NCI-H2171 (cell line): ENCODE measurements at places on chromosomes 16 and 17.
A peak's percentile ranks its signal among the peaks of the same experiment; 100 is the strongest.

- no peak for DNase-seq
These were observed 29.2 kb downstream of the TRPV3 start for GRCh38 chr17:3528403-3528851.

DNA sequence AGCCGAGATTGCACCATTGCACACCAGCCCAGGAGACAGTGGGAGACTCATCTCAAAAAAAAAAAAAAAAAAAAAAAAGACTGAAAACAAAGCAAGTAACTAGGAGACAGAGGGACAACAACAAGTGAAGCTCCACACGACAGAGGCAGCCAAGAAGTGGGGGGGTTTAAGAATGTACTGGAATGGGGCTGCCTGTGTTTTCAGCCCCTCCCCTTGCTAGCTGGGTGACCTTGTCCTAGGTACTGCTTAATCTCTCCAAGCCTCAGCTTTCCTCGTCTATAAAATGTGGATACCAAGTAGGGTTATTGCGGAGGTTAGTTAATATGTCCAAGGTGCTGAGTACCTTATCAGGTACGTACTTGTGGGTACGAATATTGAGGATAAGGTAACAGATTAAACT, 163.8 kb upstream of the CACNG5 start:
- no peak for DNase-seq

GRCh38 chr16:83901101-83901500, 2.2 kb downstream of the MLYCD start:
- DNase-seq = no peak

GRCh38 chr17:65261152-65261551, 124.0 kb downstream of the RGS9 start:
- no peak for DNase-seq

DNA sequence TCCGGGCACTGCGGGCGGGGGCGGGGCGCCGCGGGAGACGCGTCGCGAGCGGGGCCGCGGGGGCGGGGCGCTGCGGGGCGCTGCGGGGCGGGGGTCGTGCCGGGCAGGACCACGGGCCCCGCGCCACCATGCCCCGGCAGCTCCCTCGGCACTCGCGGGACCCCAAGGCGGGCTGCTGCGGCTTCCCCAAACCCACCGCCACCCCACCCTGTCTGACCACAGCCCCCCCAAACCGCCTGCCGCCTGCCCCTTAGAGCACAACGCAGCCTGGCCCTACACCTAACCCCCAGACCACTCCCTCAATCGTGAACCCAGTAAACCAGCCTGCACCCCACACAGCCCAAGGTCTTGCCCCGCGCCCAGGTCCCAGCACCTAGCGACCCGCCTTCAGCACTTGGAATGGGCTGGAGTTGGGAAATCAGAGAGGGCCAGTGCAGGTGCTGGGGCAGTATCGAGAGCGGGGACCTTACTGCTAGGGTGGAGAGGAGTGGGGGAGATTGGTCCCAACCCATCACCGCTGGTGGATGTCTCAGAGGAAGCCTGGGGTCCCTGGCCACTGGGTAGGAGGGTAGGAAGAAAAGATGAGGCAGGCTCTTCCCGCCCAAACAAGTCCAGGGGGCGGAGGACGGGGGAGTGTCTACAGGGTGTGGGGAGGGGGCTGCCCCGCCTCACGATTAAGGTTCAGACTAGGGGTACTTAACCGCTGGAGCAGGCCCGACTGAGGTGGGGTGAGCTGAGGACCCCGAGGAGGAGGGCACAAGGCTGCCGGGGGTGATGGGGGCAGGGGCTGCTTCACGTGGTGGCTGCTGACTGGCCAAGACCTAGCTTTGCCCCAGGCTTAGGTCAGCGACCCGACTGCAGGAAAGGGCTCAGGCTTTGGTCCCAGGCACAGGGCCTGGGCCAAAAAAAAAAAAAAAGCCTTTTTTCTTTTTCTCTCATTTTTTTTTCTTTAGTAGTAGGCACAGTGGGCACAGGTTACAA, 539 bp upstream of the VAMP2 start:
- DNase-seq = no peak

DNA sequence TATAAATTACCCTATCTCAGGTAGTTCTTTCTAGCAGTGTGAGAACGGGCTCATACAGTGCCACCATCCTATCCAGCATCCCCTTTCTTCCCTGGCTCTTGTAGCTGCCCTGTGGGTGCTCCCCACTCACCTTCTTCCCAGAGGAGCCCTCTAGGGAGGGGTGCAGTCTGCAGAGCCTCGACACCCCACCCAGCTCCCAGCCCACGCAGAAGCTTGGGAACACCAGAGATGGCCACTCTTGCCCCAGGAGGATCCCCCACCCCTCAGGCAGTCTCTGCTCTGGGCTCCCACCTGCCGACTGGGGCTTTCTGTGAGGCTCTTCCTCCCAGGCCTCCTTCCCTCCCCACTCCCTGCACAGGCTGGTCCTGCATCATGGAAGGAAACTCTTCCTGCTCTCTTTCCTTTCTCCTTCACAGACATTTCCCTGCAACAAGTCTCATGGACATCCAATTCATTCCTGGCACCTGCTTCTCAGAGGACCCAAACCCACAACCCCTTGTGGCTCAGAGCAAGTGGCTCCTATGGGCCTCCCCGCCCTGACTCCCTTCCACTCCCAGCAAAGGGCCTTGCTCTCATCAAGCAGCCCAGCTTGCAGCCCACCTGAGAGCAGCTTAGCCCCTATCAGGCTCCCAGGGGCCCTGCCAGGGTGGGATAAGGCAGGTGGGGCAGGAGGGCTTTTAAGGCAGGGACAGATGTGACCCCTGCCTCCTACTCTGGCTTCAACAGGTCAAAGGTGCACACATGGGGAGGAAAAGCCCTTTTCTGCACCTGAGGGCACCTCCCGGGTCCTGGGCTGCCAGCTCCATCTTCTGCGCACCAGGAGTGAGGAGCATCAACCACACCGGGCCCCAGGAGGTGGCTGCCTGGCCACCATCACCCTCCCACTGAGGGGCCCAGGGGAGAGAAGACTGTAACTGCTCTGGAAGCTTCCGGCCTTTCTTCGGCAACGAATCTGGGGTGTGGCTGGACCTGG, 263.8 kb upstream of the TNRC6C start:
- no peak for DNase-seq

DNA sequence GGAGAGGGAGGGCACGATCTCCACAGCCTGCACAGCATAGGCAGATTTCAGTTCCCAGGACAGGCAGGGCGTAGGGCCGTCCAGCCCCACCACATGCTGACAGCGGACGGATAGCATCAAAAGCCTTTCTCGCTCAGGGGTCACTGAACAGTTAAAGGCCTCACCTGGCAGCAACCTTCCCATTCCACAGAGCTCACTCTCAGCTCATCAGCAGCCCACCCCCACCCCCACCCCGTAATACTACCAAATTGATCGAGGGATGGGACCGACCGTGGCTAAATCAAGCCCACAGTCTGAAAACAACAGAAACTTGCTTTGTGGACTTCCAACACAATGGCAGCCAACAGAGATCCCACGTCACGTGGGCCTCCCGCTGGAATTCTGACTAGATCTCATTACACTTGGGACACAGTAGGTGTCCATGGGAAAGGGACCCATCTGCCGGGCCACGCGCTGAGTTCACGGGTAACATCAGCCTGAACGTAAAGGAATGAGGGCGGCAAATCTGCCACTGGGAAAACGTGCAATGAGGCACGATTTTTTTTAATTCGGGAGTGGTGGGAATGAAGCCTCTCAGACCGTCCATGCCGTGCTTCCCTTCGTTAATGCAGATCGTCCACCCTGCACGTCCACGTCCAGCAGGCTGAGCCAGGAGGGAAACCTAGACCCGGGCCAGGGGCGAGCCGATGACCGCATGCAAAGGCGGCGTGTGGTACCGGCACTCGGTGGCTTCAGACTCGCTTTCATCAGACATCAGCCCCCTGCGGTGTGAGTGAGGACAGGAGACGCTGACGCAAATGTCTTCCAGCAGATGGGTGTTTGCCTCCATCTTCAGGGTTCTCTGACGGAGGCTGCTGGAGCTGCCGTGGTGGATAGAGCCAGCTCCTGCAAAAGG, 92.1 kb downstream of the TBC1D16 start:
- DNase-seq = no peak

GRCh38 chr17:14755002-14755401, 454.1 kb downstream of the HS3ST3B1 start:
- DNase-seq = no peak

- no peak for DNase-seq
These were observed 5.2 kb downstream of the TMEM100 start for GRCh38 chr17:55717432-55717831.

GRCh38 chr16:84699147-84699711, 571 bp upstream of the USP10 start:
- no peak for DNase-seq

GRCh38 chr17:10295728-10296343, 77.0 kb downstream of the MYH13 start:
- DNase-seq = no peak

- DNase-seq = peak; percentile 38
These were observed 2.7 kb upstream of the HSD11B2 start for GRCh38 chr16:67428146-67428731.

GRCh38 chr16:81740169-81740568, 38.9 kb upstream of the PLCG2 start:
- DNase-seq = no peak

GRCh38 chr16:53503991-53504663, 1.1 kb upstream of the AKTIP start:
- DNase-seq = no peak

GRCh38 chr17:80380555-80381002, 34.4 kb upstream of the ENDOV start:
- DNase-seq = no peak

DNA sequence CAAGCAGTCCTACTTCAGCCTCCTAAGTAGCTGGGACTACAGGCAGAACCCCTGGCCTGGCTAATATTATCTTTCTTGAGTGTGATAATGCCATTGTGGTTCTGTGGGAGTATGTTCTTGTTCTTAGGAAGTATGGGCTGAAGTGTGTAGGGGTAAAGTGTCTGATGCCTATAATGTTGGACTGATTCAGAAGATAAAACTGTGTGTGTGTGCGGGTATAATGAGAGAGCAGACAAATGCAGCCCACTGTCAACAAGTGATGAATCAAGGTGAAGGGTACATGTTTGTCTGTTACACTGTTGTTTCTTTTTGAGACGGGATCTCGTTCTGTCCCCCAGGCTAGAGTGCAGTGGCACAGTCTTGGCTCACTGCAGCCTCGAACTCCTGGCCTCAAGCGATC, 127.5 kb downstream of the CLEC16A start:
- no peak for DNase-seq

GRCh38 chr16:15609286-15609649, 33.7 kb downstream of the MARF1 start:
- no peak for DNase-seq

- no peak for DNase-seq
These were observed 10.3 kb upstream of the TNS4 start for GRCh38 chr17:40511667-40512220.

DNA sequence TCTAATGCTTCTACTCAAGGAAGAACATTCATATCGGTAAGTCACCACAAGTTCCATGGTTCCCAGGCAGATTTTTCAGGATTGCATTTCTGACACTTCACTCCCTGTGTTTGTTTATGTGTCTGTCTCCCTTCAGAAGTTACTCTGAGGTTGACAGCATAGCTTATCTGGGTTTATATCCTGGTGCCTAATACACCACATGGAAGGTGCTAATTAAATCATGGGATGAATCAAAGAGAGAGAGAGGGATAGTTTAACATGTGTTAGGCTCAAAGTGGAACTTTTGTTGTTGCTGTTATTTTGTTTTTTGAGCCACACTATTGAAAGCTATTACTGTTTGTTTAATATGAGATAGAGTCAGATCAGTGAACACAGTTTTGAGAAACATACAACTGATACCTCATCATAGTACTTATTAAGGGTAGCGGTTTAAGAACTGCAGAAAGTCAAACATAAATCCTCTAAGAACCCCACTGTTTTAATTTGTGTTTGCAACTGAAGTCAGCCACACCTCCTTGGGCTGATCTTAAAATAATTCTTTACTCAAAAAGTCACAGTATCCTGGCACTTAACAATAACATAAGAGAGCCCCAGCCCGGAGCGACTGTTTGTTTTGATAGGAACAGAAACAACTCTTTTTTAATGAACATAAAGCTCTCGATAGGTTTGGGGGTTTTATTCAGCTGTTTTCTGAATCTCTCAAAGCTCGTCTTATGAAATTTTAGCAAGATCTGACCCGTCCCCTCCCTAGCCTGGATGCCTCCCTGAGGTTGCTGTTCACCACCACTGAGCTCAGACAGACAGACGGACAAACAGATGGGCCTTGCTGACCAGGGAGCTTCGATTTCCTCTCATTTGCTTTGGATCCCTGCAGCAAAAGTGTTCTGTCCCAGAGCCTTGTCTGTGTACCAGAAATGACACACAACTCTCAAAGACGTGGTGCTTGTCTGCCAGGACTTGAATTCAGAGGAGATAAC, 98.3 kb upstream of the MYOCD start:
- DNase-seq = no peak

DNA sequence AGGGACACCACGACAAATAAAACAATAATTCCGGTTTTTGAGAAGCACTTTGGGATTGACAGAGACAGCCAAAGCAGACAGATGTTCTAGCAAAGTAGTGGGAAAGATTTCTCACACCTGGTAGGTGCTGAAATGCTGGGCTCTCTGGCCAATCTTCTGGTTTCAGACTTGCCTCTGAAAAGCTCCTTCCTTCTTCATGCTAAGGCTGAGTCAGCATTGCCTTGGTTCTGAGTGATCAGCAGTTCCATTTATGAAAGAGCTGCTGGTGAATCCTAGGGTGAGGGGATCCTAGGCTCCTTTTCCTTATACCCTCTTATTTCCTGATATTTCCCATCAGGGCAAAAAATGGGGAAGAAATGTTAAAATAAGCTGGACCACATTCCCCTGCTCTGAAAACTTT, 268.7 kb upstream of the SALL1 start:
- DNase-seq = no peak

GRCh38 chr17:64115822-64116534, 14.0 kb downstream of the ERN1 start:
- DNase-seq = no peak

DNA sequence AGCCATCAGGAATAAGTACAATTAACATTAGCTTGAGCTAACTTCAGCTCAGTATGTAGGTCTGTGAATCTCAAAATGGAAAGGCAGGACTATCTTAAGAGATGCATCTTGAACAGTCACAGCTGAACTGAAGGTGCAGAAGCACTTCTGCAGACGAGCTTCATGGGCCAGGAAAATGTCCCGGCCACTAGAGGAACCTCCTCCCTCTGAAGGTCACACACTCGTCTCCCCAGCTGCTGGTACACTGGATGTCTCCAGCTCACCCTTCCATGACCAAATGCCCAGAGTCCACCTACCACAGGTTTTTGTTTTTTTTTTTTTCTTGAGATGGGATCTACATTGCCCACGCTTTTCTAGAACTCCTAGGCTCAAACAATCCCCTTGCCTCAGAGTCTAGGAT, 33.2 kb downstream of the WDR59 start:
- no peak for DNase-seq

GRCh38 chr16:23269248-23269953, 32.7 kb upstream of the SCNN1B start:
- DNase-seq = no peak
